ENCODE measurements at places on chromosomes 12 and 14. TPM values are rescaled to one million over a fixed set of nuclear protein-coding genes. Genes with fewer than 3 reads are reported as not detected.
A peak's percentile ranks its signal among the peaks of the same experiment; 100 is the strongest.

GRIP1 gene
- 6.7 TPM for polyA plus RNA-seq

RPGRIP1 gene
- polyA plus RNA-seq = 0.07 TPM

- no peak overlapping the region for H3K27ac ChIP-seq
- no peaks in the 10 kb centered on the region for H3K36me3 ChIP-seq
- no peak overlapping the region for H3K4me3 ChIP-seq
- no peak for DNase-seq
- H3K27me3 ChIP-seq = peaks cover 33% of the 10 kb centered on the region
These were observed 11.1 kb upstream of the KRT1 start for GRCh38 chr12:52691076-52691840.

PGF gene
- 17.5 TPM for polyA plus RNA-seq

RAD51AP1 gene
- polyA plus RNA-seq = 13.0 TPM

GRCh38 chr14:91835920-91836843 lies 31.2 kb downstream of the TC2N start:
- peaks cover 7% of the 10 kb centered on the region for H3K4me1 ChIP-seq
- H3K27me3 ChIP-seq = no peaks in the 10 kb centered on the region
- H3K36me3 ChIP-seq = no peaks in the 10 kb centered on the region
- peak overlapping the region; percentile 84 for H3K4me3 ChIP-seq

- DNase-seq = no peak
- H3K4me1 ChIP-seq = no peaks in the 10 kb centered on the region
- no peaks in the 10 kb centered on the region for H3K27me3 ChIP-seq
- no peaks in the 10 kb centered on the region for H3K36me3 ChIP-seq
- H3K27ac ChIP-seq = no peak overlapping the region
These were observed 185.1 kb upstream of the DDHD1 start for GRCh38 chr14:53338192-53338591.

Data from keratinocyte (primary cell).